Type B pancreatic cell (in vitro differentiated cells): ENCODE measurements at places on chromosomes 7 and 10. TPM values are rescaled to one million over a fixed set of nuclear protein-coding genes. Genes with fewer than 3 reads are reported as not detected.
A peak's percentile ranks its signal among the peaks of the same experiment; 100 is the strongest.

DNA sequence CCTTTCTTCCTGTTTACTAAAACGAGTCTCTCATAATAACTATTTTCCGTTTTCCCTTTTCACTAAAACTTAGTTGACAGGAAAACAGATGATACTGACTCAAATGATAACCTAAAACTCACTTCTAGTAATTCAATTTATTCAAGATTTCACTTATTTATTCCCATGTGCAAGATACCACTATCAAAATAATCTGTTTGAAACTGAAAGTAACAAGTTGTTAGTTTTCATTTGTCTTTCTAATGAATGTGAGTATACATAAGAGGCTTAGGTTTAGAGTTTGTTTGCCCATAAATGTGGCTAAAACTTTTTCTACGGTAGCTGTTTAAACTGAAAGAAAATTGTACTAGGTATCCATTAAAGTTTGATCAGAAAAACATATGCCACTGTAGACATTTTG is 314.9 kb upstream of the STEAP1 start:
- no peaks in the 10 kb centered on the region for H3K27me3 ChIP-seq
- H3K36me3 ChIP-seq: no peaks in the 10 kb centered on the region
- no peak for DNase-seq
- no peaks in the 10 kb centered on the region for H3K4me1 ChIP-seq

GRCh38 chr7:92293896-92294590 is 48.3 kb downstream of the ANKIB1 start:
- no peak overlapping the region for H3K4me3 ChIP-seq
- H3K4me1 ChIP-seq: peaks cover 16% of the 10 kb centered on the region
- no peaks in the 10 kb centered on the region for H3K27me3 ChIP-seq
- no peak for DNase-seq
- peaks cover 12% of the 10 kb centered on the region for H3K36me3 ChIP-seq
- H3K27ac ChIP-seq: peak overlapping the region; percentile 9

DNA sequence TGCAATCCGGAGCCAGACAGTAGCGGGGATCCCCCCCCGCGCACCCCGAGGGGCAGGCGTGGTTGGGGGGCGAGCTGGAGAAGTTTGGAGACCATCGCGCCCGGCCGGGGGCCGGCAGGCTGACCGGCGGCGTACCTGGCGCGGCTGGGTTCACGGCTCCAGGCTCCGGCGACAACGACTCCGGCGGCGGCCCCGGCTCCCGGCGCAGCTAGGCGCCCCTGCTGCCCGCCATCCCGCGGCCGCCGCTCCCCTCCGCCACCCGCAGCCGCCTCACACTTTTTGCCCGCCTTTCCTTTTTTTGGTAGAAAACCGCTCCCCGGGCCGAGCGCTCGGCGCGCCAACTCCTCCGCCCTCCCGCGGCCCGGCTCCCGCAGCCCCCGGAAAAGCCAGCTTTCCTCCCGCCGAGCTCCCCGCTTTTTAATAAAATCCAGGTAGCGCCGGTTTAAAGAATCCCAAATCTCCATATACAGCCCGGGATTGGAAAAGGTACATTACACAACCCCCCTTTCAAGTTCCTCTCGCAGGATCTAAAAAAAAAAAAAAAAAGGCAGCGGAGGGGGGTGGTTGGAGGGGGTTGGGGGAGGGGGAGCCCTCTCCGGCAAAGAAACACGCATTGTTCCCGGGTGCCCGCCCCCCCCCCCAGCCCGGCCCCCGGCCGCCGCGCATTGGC is at the start of gene TNRC18:
Gene TNRC18, minus strand, starts transcription at position 529 of the 670 bp plus-strand sequence. CDS start 2,588 bp downstream, outside the sequence.
- peak within 1 kb of the TSS; percentile 100 for H3K27ac ChIP-seq
- peaks cover 2% of the 10 kb centered on the region for H3K36me3 ChIP-seq
- peaks cover 3% of the 10 kb centered on the region for H3K4me1 ChIP-seq
- DNase-seq: no peak

- peak; percentile 15 for DNase-seq
- peaks cover 57% of the 10 kb centered on the region for H3K27me3 ChIP-seq
- H3K36me3 ChIP-seq: no peaks in the 10 kb centered on the region
- no peak overlapping the region for H3K27ac ChIP-seq
Measured at GRCh38 chr10:48602401-48603135, 2.3 kb downstream of the ARHGAP22 start.

- H3K27me3 ChIP-seq: peaks cover under 1% of the 10 kb centered on the region
- H3K36me3 ChIP-seq: no peaks in the 10 kb centered on the region
- H3K4me3 ChIP-seq: peak overlapping the region; percentile 87
- peak overlapping the region; percentile 96 for H3K27ac ChIP-seq
Measured at GRCh38 chr10:101829561-101830315, 11.5 kb upstream of the OGA start.

GRCh38 chr10:60389413-60390025 is at the start of gene ANK3:
TSS of gene ANK3 (minus strand) at chr10:60389875. CDS start at chr10:60389538, 337 bp downstream.
- peak within 1 kb of the TSS; percentile 53 for H3K27ac ChIP-seq
- H3K27me3 ChIP-seq: no peaks in the 10 kb centered on the region
- H3K36me3 ChIP-seq: no peaks in the 10 kb centered on the region
- H3K4me1 ChIP-seq: peaks cover 33% of the 10 kb centered on the region

- H3K4me1 ChIP-seq: peaks cover 28% of the 10 kb centered on the region
- peak overlapping the region; percentile 39 for H3K4me3 ChIP-seq
- DNase-seq: no peak
- H3K27ac ChIP-seq: peak overlapping the region; percentile 94
Measured at GRCh38 chr10:59991661-59992060, 85.3 kb upstream of the CCDC6 start.

DNA sequence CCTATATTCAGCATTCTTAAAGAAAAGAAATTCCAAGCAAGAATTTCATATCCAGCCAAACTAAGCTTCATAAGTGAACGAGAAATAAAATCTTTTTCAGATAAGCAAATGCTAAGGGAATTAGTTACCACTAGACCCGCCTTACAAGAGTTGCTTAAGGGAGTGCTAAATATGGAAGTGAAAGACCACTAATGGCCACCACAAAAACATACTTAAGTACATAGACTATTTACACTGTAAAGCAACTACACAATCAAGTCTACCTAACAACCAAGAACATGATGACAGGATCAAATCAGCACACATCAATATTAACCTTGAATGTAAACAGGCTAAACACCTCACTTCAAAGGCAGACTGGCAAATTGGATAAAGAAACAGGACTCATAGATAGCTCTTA is 42.2 kb upstream of the NME8 start:
- no peak for DNase-seq
- no peaks in the 10 kb centered on the region for H3K27me3 ChIP-seq
- H3K4me1 ChIP-seq: no peaks in the 10 kb centered on the region

DNA sequence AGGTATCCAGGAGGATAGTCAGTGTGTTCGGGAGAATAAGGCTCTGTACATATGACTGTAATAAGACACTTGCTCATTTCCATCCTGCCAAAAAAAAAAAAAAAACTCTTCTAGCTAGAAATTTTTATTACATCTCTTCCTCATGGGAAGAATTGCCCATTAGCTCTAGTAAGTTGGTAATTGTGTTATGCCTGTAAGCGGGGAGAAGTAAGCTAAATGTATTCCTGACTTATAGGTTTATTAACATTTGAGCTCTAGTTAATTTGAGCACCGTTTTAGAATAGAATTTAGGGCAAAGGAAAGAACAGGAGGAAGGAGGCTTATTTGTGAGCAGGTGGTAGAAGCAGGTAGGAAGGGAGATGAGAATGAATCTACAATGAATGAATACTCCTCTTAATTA is 1210.6 kb downstream of the SORCS1 start:
- H3K4me3 ChIP-seq: no peak overlapping the region
- peaks cover 21% of the 10 kb centered on the region for H3K4me1 ChIP-seq
- H3K36me3 ChIP-seq: no peaks in the 10 kb centered on the region
- H3K27ac ChIP-seq: no peak overlapping the region
- H3K27me3 ChIP-seq: no peaks in the 10 kb centered on the region

The THNSL1 gene
- total RNA-seq: 5.9 and 10.2 TPM in 2 replicates

The JCAD gene
- total RNA-seq: 11.0 and 31.0 TPM in 2 replicates

The ZNF467 gene
- 16.7 and 17.6 TPM in 2 replicates for total RNA-seq
